T-helper 1 cell treated with Interleukin-12 subunit alpha and Interleukin-12 subunit beta and Interleukin-4 antibody, amounts not matched to agents 30 ng/mL and 1 ng/mL, for 36 hours (primary cell): ENCODE measurements at places on chromosomes 6 and 20. TPM values are rescaled to one million over a fixed set of nuclear protein-coding genes. Genes with fewer than 3 reads are reported as not detected.

Gene MEI4
- total RNA-seq: not detected in 2 replicates

Gene OGFRL1
- total RNA-seq: 4.8 and 5.2 TPM in 2 replicates

Gene BAK1
- 94.4 and 95.0 TPM in 2 replicates for total RNA-seq

Gene GUCA1A
- total RNA-seq: not detected in 2 replicates

Gene KHDC1
- total RNA-seq: 2.6 and 2.9 TPM in 2 replicates
